ENCODE measurements at places on chromosomes 6 and 20.

DNA sequence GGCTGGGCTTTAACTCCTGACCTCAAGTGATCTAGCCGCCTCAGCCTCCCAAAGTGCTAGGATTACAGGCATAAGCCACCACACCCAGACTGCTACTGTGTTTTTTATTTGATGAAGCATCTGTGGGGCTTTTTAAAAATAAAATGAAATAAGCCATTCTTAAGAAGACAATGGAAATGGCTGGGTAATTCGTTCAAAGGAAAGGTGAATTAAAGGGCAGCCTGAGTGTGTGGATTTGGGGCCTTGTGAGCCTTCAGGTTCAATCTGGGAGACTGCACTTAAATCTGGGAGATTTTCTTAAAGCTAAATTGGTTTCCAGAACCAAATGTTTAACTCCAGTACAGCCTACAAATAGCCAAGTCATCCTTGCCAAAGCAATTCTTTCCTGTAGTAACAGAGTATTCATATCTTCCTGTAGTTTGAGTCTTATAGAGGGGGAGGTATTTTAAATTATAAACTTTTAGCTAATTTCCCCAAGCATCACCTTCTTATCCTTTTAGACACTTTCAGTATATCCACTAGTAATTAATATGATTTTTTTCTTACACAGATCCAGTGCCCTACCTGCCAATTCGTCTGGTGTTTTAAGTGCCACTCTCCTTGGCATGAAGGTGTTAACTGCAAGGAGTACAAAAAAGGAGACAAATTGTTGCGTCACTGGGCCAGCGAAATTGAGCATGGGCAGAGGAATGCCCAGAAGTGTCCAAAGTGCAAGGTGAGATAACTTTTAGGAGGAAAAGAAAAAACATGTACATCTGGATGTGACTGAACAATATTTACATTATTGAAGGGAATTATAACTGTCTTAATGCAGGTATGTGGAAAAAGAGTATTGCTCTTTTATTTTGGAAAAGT, 95.4 kb downstream of the RNF217 start:
- no peak for DNase-seq

- no peak for DNase-seq
These were observed 402.7 kb downstream of the CDKAL1 start for GRCh38 chr6:20936949-20937348.

- DNase-seq: no peak
These were observed 76.6 kb upstream of the RBM24 start for GRCh38 chr6:17204533-17204932.

DNA sequence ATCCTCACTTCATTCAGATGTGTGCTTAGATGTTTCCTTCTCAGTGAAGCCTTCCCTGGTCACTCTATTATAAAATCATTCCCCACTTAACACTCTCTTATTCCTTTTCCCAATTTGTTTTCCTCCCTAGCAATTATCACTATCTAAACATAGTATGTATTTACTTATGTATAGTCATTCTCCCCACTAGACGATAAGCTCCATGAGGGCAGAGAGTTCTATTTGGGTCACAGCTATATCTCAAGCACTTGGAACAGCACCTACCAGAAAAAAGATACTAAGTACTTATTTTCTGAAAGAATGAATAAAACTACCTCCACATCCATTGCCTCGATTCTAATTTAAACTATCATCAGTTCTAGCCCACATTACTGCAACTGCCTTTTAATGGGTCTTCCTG, 36.5 kb downstream of the USP49 start:
- no peak for DNase-seq

DNA sequence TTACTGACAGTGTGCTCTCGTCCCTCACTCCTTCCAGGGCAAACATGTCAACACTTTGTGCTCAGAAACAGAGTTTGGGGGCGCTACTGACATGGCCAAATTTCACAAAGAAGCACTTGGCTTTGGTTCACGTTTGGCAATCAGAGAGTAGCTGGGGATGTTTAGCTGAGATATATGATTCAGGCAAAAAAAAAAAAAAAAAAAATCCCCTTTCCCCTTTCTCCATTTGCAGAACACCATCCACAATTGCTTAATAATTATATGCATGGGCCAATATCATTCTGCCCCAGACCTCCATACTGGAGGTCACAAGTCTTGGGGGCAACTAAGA, 128.4 kb upstream of the ADGRF1 start:
- no peak for DNase-seq

GRCh38 chr6:20334334-20334733, 67.3 kb upstream of the E2F3 start:
- DNase-seq: no peak

GRCh38 chr20:48405909-48406308, 421.9 kb downstream of the PREX1 start:
- no peak for DNase-seq

GRCh38 chr6:130625825-130626527, 201.2 kb upstream of the SMLR1 start:
- DNase-seq: no peak

DNA sequence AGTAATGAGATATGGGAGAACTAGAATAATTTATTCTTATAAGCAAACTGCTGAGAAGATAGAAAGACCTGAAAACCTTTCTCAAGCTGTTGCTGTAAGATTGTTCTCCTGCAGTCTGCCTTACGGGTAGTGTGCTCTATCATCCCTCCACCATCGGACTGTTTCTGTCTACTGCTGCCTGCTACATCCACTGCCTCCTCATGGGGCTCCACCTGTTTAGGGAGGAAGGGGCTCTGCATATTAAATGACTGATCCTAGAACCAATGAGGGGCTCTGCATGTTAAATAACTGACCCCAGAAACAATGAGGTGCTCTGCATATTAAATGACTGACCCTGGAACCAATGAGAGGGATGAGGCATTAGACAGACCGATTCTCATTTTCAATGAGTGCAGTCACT, 654.6 kb downstream of the KIF16B start:
- DNase-seq: no peak

DNA sequence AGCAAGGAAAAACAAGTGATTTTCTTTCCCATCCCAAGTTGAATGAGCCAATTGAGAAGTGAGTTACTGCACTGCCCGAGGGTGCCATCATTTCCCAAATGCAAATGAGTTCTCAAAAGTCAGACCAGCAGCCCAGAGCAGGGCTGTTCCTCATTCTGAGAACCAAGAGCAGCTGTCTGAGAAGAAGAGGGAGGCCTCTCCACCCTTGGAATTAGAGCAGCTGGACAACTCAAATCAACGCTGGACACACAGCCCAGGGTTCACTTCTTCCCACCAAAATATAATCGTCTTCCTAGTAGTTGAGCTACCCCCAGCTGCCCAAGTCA, 4.6 kb upstream of the PREX1 start:
- no peak for DNase-seq

GRCh38 chr20:58402305-58402704, 13.3 kb downstream of the VAPB start:
- no peak for DNase-seq

- no peak for DNase-seq
These were observed 29.7 kb downstream of the VPS52 start for GRCh38 chr6:33241968-33242367.

DNA sequence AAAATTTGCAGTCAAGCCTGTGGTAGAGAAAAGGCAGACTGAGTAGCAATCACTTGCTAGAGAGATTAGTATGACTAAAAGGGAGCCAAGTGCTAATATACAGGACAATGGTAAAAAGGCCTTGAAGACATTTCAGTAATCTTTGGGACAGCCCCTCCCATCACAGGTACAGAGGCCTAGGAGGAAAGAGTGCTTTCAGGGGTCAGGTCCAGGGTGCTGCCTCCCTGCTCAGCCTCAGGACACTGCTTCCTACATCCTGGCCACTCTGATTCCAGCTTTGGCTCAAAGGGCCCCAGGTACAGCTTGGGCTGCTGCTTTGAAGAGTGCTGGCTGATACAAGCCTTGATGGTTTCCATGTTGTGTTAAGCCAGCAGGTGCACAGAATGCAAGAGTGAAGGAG, 543.5 kb downstream of the MMUT start:
- DNase-seq: no peak

DNA sequence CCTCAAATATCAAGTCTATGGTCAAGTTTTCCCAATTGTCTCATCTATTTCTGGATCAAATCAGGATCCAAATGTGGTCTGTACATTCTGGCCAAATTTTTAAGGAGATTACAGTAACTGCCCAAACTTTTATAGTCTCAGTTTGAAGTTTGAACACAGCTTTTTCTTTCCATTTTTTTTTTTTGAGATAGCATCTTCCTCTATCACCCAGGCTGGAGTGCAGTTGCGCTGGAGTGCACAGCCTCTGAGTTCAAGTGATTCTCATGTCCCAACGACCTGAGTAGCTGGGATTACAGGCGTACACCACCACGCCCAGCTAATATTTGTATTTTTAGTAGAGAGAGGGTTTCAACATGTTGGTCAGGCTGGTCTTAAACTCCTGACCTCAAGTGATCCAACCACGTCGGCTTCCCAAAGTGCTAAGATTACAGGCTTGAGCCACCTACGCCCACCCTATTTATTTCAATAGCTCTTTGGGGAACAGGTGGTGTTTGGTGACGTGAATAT, 84.9 kb upstream of the CARMIL1 start:
- DNase-seq: no peak

DNA sequence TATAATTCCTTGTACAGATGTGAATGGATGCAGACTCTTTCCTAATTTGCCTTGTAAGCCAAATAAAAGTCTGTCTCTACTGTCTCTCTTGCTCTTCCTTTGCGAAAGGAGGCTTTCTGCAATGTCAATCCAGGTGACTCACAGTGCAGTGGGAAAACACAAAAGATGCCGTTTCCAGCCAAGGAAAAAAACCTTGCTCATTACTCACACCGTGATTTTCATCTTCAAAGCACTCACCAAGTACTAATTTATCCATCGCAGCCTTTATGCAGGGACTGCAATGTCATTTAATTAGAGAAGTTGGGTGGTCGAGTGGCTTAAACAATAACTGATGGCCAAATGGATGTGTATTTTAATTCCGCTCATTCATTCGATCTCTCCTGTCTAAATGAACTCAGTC, 23.8 kb downstream of the SAYSD1 start:
- DNase-seq: peak; percentile 77

DNA sequence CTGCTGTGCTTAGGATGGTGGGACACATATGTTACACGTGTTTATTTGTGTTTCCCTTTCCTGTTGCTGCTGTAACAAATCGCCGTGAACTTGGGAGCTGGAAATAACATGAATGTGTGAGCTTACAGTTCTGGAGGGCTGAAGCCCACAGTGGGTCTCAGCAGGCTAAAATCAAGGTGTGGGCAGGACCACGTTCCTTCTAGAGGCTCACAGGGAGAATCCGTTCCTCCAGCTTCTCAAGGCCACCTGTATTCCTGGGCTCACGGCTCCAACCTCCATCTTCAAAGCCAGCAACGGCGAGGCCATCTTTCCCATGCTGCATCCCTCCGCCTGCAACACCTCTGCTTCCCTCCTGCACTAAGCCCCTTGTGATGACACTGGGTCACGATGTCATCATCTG, 27.4 kb upstream of the PTGIS start:
- no peak for DNase-seq

DNA sequence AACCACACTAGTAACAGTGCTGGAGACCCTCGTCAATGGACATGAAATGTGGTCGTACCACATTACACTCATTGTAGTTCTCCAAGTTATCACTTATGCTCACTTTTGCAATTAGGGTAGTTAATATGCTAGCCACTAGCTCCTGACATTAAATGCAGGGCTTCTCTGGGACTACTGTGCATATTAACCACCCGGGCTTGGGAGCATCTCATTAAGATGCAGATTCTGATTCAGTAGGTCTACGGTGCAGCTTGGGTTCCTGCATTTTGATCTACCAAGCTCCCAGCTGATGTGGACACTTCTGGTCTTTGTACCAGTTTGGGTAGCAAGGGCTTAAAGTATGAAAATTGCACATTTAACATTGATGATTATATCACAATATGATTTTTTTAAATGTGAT, 98.0 kb downstream of the ZFP64 start:
- DNase-seq: no peak

DNA sequence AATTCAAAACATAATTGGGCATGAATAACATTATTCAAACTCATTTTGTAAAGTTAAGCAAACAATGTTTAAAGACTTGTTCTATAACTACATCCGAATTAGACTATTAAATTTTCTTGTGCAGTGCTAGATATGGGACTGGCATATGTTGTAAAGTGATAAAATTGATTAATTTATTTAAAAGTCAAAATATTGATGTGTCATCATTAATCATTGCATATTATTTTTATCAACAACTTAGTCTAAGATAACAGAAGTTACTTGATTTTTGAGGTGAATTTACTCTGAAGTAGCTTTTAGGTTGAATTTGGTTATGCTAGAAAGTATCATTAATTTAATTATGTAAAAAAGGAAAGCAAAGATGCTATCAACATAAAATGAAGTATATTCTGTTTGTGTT, 244.6 kb downstream of the CLVS2 start:
- no peak for DNase-seq

GRCh38 chr6:157868835-157869234, 45.8 kb downstream of the SNX9 start:
- no peak for DNase-seq

DNA sequence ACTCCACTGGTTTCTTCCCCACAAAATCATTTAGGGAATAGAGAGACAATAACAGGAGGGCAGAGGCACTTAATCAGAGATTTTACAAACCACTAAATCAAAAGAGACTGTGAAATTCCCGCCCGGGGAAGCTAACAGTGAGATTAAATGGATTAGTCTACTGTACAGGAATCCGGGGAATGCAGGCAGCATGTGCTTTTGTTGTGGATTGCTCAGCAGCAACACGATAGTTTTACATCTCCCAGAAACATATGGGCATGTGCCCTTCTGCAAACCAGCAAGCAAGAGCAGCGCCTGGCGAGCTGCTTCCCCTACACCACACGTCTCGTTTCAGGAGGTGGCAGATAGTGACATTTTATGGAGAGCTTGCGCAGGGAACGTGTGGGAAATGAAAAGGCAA, 382.3 kb downstream of the CD83 start:
- no peak for DNase-seq

- no peak for DNase-seq
These were observed 17.4 kb downstream of the HFE start for GRCh38 chr6:26104457-26105108.

DNA sequence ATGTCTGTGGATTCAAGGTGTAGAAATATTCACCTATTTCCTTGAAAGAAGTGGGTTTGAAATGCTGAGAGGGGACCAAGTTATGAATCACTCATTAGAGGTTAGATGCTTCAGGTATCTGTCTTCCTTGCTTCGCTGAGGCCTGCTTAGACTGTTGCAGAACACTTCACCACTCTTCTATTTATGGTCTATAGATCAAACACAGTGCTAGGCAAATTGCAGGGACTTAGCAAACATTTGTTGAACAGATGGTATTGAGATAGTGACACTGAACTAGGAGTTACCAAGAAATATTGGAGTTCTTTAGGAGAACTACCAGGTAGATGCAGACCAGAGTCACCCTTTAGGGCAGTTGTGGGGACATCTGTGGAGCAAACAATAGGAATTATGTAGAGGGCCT, 123.8 kb downstream of the RFPL4B start:
- DNase-seq: no peak

DNA sequence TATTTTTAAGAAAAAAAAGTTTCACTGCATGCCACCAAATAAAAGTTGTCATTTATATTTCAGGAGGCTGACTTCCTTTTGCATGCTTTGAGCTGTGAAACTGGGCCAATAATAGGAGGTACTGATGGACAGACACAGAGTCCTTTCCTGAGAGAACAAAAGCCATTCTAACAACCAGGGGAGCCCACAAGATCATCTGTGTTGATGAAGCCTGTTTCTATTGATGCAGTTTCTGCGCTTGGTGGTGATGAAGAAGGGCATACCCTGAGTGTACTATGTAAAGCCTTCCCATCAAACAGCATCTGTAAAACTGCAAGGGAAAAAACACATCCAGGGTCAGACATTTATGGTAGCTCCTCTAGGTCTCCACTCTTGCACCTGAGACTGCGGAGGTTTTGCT, 34.8 kb downstream of the ABHD12 start:
- DNase-seq: no peak

- no peak for DNase-seq
These were observed 68.4 kb upstream of the EEF1E1 start for GRCh38 chr6:8170754-8171153.

Measured in NCI-H1092 treated with DMSO at 0.1 percent for 48 hours (cell line).